ENCODE measurements at places on chromosomes 13 and 19. TPM values are rescaled to one million over a fixed set of nuclear protein-coding genes. Genes with fewer than 3 reads are reported as not detected.

Gene ANKRD10
- 204 TPM for total RNA-seq

Gene AKAP11
- total RNA-seq = 27.4 TPM

Gene KIR2DL1
- not detected for total RNA-seq

Gene METTL21C
- not detected for total RNA-seq

Gene KCNN4
- 2.8 TPM for total RNA-seq
